ENCODE measurements at places on chromosomes 4 and X.

- DNase-seq: no peak
Measured at GRCh38 chr4:153154007-153154975, 50.0 kb upstream of the TRIM2 start.

GRCh38 chr4:114180481-114180880 lies 201.0 kb upstream of the ARSJ start:
- DNase-seq: no peak

DNA sequence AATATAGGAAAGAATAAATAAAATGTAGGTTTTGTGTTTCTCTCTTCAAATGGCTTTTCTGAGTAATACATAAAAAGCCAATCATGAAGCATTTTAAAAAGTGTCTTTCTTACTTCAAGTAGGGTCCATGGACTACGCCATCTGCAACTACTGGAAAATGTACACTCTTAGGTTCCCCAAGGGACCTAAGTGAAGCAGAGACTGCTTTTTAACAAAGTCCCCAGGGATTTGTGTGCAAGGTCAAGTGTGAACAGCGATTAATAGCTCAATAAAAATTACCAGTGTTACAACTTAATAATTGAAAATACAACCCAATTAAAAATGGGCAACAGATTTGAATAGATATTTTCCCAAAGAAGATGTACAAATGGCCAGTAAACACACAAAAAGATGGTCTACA lies 84.9 kb downstream of the ARHGAP6 start:
- DNase-seq: no peak

GRCh38 chr4:76539979-76540378 lies 105.0 kb downstream of the SHROOM3 start:
- DNase-seq: no peak

DNA sequence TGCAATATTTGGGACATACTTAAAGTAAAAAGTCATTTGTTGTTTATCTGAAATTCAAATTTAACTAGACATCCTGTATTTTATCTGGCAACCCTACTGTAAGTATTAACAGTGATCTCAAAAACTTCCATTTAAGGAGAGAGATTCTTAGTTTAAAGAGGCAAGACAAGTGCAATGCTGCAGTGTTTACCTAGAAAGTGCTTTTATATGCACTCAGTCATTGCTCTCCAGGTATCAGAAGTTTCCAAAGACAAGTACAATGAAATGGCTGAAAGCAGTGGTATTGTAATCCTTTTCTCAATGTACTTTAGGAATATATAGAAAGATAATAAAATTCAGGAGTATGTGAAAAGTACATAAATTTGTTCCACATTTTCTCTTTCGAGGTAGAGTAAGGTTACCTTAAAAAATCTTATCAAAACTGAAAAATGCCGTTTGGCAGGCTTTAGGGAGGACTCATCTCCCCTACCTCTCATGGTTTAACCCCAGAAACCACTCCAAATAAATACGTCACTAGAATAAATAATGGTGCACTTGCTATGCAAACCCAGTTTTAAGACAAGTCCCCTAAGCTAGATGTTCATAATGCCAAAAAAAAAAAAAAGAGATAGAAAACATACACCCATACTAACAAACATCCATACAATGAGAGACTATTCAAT lies 45.7 kb downstream of the ELF2 start:
- DNase-seq: no peak

GRCh38 chrX:68915778-68916177 lies 87.0 kb downstream of the EFNB1 start:
- DNase-seq: no peak

DNA sequence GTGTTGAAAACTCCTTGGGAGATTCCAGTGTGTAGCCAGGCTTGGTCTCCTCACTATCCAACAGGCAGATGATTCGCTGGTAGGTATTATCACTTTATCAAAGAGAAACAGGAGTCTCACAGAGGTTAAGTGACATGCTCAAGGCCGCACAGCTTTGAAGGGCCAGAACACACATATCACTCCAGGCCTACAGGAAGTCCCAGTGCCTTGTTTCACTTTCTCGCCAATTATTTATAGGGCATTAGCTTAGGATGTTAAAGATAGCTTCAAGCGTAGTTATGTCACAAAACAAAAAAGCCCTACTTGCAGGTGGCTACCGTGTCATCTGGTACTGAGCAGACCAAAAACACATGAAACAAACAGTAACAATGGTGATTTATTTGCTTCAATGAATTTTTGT lies 13.2 kb downstream of the ATP8A1 start:
- DNase-seq: no peak

GRCh38 chrX:71085900-71086299 lies 9.8 kb upstream of the FOXO4 start:
- DNase-seq: no peak

DNA sequence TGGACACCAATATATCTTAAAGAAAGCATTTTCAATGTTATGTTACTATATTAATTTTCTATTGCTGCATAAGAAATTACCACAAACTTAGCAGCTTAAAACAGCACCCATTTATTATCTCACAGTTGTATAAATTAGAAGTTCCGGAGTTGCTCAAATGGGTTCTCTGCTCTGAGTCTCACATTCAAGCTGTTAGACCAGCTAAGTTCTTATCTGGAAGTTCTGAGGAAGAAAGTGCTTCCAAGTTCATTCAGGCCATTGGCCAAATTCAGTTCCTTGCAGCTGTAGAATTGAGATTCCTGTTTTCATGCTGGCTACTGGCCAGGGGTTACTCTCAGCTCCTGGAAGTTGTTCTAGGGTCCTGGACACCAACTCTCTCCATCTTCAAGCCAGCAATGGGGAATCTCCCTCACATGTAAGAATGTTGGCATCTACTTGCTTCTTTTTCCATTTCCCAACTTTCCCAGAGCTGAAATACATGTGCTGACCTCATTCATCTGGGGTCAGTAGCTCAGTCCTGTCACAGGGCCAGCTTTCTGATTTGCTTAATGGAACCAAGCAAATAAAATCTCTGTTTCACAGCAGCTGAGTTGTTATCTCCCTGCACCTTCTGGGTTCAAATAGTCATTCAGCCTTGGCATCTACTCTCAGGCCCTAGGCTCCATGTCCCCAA lies 99.6 kb upstream of the INTU start:
- no peak for DNase-seq

DNA sequence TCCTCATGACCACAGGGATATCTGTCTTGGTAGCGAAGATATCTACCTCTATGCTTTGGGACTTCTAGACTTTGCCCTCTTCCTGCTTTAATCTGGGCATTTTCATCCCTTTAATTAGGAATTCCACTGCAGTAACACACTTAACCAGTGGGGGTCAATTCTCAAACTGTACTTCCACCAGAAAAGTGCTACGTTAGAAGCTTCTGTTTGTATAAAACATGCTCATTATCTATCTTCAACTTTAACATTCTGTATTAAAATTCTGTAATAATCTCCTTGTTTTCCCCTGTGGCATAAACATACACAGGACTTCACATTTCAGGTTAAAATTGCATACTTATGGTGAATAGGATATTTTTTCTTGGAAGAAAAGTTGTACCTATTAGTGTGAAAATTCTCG lies 105.6 kb downstream of the AMMECR1 start:
- no peak for DNase-seq

DNA sequence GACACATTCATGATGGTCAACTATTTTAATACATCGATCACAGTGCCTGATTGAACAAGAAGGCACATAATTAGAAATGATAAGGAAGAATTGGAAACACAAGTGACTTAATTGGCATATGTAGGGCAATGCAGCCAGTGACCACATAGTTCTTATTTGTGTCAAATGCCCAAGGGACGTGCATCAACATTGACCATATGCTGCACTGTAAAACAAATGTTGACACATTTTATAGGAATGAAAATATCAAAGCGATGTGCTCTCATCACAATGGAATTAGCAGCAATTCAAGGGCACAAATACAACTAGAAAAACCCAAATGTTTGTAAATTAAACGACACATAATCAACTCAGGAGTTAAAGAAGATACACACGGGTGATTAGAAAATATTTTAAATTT lies 948.3 kb upstream of the PRKX start:
- DNase-seq: no peak

- no peak for DNase-seq
Measured at GRCh38 chrX:53125506-53125905, 31.6 kb downstream of the KANTR start.

GRCh38 chr4:80465238-80465637 lies 129.7 kb downstream of the CFAP299 start:
- DNase-seq: no peak

GRCh38 chr4:36140421-36140820 lies 103.9 kb downstream of the ARAP2 start:
- DNase-seq: no peak

DNA sequence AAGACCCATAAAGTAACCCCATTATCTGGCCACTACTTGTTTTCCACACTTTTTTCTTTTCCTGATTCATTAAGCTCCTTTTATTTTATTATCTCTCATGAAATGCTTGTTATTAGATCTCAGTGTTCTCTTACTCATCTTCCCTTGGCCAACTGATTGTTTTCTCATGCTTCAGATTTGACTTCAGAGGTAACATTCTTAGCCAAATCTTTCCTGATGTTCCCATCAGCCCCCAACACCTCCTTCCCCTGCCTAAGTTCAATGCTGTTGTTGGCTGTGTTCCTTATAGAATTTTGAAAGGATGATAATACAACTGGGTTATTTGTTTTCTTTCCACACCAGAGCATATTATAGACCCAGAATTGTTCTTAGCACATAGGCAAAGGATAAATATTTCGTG lies 75.6 kb downstream of the BMPR1B start:
- no peak for DNase-seq

DNA sequence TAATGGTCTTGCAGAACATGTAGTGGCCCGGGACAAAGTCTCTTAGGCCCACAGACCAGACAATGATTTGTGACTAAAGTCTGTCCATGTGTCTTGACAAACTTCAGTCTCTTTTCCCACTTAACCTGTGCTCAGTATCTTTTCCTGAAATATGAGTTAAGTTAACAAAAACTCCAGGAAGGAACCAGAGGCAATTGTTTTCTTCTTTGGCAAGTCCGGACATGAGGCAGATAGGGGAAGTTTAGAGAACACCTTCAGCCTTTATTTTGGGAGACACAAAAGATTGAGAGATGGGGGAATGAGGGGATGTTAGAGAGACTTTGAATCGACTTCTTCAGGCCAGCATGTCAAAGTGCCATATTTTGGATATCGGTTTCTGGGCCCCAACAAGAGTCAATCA lies 80.2 kb upstream of the FRMPD4 start:
- no peak for DNase-seq

GRCh38 chrX:70092247-70092646 lies 30.0 kb downstream of the OTUD6A start:
- DNase-seq: no peak

DNA sequence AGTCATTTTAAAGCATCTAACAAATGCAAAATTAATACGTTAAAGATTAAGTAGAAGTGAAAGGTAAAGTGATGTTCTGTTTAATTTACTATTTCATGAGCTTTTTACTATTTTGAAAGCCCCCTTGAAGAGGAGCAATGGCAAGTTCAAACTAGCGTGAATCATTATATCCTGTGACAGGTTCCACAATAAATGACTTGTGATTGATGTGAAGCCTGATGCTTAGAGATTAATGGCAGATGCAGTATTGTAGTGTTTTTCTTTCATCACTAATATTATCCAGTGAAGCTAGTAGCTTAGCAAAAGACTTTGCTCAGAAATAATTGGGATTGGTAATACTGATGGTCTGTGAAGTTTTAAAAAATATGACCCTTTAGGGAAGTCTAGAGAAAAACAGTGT lies 57.3 kb downstream of the STOX2 start:
- no peak for DNase-seq

DNA sequence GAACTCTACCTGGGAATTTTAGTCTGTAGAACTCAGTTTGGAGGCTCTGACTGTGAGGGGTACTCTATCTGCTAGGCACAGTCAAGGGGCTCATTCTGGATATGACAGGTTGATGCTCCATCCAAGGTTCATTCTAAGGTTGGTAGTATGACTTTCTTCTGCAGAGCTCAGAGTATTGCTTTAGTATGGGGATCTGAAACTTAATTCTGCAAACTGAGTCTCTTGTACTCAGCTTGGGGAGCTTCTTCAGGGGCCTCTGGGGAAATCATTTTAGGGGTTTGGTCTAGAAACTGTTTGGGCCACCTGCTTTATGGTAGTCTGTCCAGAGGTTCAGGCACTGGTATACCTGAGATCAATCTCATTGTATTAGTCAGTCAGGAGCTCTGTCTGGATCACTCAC lies 9.7 kb upstream of the TSR2 start:
- no peak for DNase-seq

GRCh38 chr4:74640111-74640903 lies 154.0 kb downstream of the BTC start:
- no peak for DNase-seq

- no peak for DNase-seq
Measured at GRCh38 chrX:105870445-105870844, 48.1 kb downstream of the NRK start.

DNA sequence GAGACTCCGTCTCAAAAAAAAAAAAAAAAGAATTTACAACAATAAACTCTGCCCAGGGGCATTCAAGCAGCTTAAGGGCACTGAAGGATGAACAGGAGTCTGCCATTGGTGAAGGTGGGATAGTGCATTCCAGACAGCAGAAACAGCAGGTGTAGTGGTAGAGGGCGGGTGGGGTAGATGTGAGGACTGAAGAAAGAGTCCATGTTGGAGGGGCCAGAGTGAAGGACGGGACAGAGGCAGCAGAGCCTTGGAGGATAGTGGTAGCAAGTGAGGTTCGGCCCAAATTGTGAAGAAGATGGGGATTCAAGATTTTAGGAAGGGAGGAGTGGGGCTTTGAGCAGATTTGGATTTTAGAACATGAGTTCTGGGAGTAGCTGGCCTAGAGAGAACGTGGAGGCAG lies 75.7 kb downstream of the MED28 start:
- no peak for DNase-seq

All from C1 segment of cervical spinal cord (tissue), 14 donors.